ENCODE measurements at places on chromosomes 5 and 9. TPM values are rescaled to one million over a fixed set of nuclear protein-coding genes. Genes with fewer than 3 reads are reported as not detected.

DNA sequence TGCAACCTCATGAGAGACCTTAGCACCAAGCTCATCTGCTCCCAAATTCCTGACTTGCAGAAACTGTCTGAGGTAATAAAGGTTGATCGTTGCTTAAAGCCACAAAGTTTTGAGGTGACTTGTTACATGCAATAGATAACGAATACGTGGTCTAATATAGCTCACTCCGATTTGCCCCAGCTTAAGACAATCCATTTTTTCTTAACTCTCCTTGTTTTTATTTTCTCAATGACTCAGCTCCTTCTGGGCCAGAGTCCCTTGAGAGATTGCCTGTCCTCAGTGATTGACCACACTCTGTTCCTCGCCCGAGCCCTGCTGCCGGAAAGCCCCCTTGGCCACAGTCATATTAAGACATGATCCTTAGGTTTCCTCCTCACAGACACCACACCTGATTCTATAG is 63.7 kb upstream of the FANCC start:
- H3K27me3 ChIP-seq, result no peaks in the 10 kb centered on the region
- no peaks in the 10 kb centered on the region for H3K36me3 ChIP-seq
- no peaks in the 10 kb centered on the region for H3K4me1 ChIP-seq
- no peak overlapping the region for H3K27ac ChIP-seq

DNA sequence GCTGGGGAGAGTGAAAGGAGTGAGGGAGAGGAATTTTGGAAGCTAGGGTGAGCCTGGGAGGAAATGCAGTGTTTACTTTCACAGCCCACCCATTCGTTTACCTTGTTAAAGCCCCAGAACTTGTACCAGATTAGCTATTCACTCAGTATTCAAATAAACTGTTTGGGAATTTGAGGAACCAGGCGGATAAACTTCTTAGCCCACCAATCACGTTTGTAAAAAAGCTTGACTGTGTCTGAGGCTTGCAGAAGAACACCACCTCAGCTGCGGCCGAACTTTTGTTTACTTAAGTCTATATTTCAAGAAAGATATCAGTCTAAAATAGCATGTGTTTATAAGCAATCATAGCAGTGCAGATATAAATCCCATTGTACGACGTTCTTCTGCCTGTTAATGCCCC is 5.2 kb upstream of the TLE1 start:
- H3K27me3 ChIP-seq, result no peaks in the 10 kb centered on the region
- no peak overlapping the region for H3K4me3 ChIP-seq
- H3K36me3 ChIP-seq, result no peaks in the 10 kb centered on the region
- DNase-seq, result no peak

GRCh38 chr9:10242255-10242654 is 370.5 kb downstream of the PTPRD start:
- H3K27me3 ChIP-seq, result no peaks in the 10 kb centered on the region
- no peak overlapping the region for H3K4me3 ChIP-seq
- H3K36me3 ChIP-seq, result no peaks in the 10 kb centered on the region

- no peaks in the 10 kb centered on the region for H3K36me3 ChIP-seq
- no peak overlapping the region for H3K27ac ChIP-seq
- DNase-seq, result no peak
- no peak overlapping the region for H3K4me3 ChIP-seq
- H3K4me1 ChIP-seq, result no peaks in the 10 kb centered on the region
- no peaks in the 10 kb centered on the region for H3K27me3 ChIP-seq
These were observed 13.5 kb upstream of the DRD1 start for GRCh38 chr5:175457466-175457865.

DNA sequence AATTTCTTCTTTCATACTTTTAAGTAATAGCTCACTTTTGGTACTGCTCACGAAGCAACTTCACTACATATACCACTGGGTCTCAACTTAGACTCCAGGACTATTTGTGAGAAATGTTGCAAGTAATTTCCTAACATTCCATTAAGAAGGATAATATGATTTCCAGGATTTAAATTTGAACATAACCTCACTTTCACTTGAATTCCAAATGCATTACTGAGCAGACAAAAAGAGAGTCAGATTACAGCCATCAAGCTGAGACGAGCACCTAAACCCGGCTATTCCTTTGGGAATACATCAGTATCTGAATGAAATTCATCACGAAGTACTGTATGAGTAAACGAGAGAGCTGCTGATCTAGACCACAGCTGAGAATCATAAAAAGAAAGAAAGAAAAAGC is 47.3 kb downstream of the LIFR start:
- H3K4me1 ChIP-seq, result no peaks in the 10 kb centered on the region
- no peak overlapping the region for H3K4me3 ChIP-seq
- H3K27me3 ChIP-seq, result no peaks in the 10 kb centered on the region
- no peak for DNase-seq
- no peak overlapping the region for H3K27ac ChIP-seq

DNA sequence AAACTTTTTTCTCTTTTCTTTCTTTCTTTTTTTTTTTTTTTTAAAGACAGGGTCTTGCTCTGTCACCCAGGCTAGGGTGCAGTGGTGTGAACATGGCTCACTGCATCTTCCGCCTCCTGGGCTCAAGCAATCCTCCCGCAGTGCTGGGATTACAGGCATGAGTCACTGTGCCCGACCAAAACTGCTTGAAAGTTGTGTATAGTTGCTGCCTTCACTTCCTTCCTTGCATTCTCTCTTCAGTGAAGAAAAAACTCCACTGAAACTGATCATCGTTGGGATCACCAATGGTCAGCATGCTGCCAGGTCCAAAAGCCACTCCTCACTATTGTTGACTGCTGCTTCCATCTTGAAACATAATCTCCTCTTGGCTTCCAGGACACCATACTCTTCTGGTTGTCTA is 66.6 kb upstream of the CTNNA1 start:
- peaks cover 6% of the 10 kb centered on the region for H3K36me3 ChIP-seq
- H3K27ac ChIP-seq, result no peak overlapping the region
- DNase-seq, result no peak
- H3K27me3 ChIP-seq, result no peaks in the 10 kb centered on the region
- H3K4me3 ChIP-seq, result no peak overlapping the region
- H3K4me1 ChIP-seq, result no peaks in the 10 kb centered on the region

DNA sequence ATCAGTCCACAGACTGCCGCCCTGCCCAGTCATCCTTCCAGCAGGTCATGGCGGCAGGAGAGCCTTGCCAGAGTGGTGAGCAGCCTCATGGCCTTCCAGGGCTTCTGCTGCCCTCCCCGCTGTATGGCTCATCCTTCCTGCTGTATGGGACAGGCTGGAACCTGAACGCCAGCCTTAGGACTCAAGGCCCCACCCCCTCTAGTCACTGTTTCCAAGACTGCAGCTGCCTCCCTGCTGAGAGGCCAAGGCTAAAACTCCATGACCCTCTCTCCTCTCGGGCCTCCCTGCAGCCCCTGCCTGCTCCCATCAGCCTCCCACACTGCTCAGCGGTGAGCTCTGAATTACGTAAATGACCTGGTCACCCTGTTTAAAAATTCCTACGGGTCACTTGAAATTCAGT is 227.5 kb downstream of the AGTPBP1 start:
- no peaks in the 10 kb centered on the region for H3K4me1 ChIP-seq
- no peaks in the 10 kb centered on the region for H3K27me3 ChIP-seq
- H3K27ac ChIP-seq, result no peak overlapping the region

Gene VLDLR
- 19.1 TPM for total RNA-seq

DNA sequence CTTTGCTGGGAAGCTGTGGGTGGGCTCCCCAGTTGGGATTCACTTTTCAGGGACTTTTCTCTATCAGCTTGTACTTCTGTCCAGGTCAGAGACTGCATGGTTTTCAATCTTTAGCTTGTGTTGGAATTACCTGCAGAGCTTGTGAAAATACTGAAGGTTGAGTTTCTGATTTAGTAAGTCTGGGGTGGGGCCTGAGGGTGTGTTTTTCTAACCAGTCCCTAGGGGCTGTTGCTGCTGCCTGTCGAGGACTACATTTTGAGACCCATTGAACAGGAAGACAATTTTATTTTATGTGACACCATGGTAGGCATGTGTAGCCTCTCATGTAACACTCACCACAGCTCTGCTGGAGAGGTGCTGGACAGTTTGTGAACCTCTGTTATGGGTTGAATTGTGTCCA is 14.7 kb upstream of the MLANA start:
- H3K27ac ChIP-seq, result no peak overlapping the region
- H3K27me3 ChIP-seq, result no peaks in the 10 kb centered on the region
- no peak for DNase-seq
- 0 out of 2 replicates have a peak, but pooled peaks cover 4% of the 10 kb centered on the region for H3K4me1 ChIP-seq

- no peaks in the 10 kb centered on the region for H3K27me3 ChIP-seq
- DNase-seq, result no peak
These were observed 53.0 kb upstream of the CPEB4 start for GRCh38 chr5:173835131-173835530.

GRCh38 chr9:5820425-5820824 is 12.5 kb downstream of the ERMP1 start:
- H3K4me3 ChIP-seq, result no peak overlapping the region
- peaks cover 29% of the 10 kb centered on the region for H3K36me3 ChIP-seq
- no peaks in the 10 kb centered on the region for H3K4me1 ChIP-seq
- no peak overlapping the region for H3K27ac ChIP-seq
- no peak for DNase-seq

GRCh38 chr5:5363045-5363444 is 59.4 kb upstream of the ICE1 start:
- H3K36me3 ChIP-seq, result no peaks in the 10 kb centered on the region
- no peak for DNase-seq
- H3K27ac ChIP-seq, result no peak overlapping the region
- no peaks in the 10 kb centered on the region for H3K4me1 ChIP-seq

- H3K27ac ChIP-seq, result no peak overlapping the region
- H3K27me3 ChIP-seq, result peaks cover 45% of the 10 kb centered on the region
- DNase-seq, result peak; percentile 56
- no peaks in the 10 kb centered on the region for H3K36me3 ChIP-seq
- H3K4me1 ChIP-seq, result peaks cover 5% of the 10 kb centered on the region
These were observed 5.6 kb upstream of the PURA start for GRCh38 chr5:140108093-140109017.

GRCh38 chr5:153880106-153880505 is 158.6 kb downstream of the FAM114A2 start:
- H3K4me3 ChIP-seq, result no peak overlapping the region
- peaks cover 3% of the 10 kb centered on the region for H3K4me1 ChIP-seq
- no peak for DNase-seq
- H3K27ac ChIP-seq, result no peak overlapping the region
- H3K27me3 ChIP-seq, result no peaks in the 10 kb centered on the region

DNA sequence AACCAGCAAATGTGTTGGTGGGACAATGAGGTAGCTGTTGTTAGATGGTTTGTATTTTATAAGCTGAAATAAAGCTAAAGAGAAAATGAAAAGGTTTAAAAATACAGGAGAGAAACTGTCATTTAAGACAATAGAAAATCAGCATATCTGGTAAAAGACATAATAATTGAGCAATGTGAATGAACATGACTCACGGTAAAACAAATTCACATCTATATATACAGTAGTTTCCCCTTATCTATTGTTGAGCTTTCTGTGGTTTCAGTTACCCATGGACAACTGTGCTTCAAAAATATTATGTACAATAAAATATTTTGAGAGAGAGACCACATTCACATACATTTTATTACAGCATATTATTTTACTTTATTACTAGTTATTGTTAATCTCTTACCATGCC is 1649.8 kb downstream of the EFNA5 start:
- no peaks in the 10 kb centered on the region for H3K27me3 ChIP-seq
- no peak overlapping the region for H3K27ac ChIP-seq
- H3K4me1 ChIP-seq, result no peaks in the 10 kb centered on the region
- DNase-seq, result no peak

- no peaks in the 10 kb centered on the region for H3K27me3 ChIP-seq
- H3K4me3 ChIP-seq, result no peak overlapping the region
- no peaks in the 10 kb centered on the region for H3K36me3 ChIP-seq
- H3K4me1 ChIP-seq, result no peaks in the 10 kb centered on the region
- no peak for DNase-seq
- H3K27ac ChIP-seq, result no peak overlapping the region
These were observed 9.6 kb upstream of the CEP72 start for GRCh38 chr5:602466-603035.

Gene SPATA31C1
- total RNA-seq, result 0.15 TPM

- H3K27ac ChIP-seq, result no peak overlapping the region
- no peaks in the 10 kb centered on the region for H3K36me3 ChIP-seq
- no peaks in the 10 kb centered on the region for H3K27me3 ChIP-seq
- DNase-seq, result no peak
- H3K4me1 ChIP-seq, result no peaks in the 10 kb centered on the region
These were observed 124.1 kb upstream of the KCNN2 start for GRCh38 chr5:114237766-114238165.

DNA sequence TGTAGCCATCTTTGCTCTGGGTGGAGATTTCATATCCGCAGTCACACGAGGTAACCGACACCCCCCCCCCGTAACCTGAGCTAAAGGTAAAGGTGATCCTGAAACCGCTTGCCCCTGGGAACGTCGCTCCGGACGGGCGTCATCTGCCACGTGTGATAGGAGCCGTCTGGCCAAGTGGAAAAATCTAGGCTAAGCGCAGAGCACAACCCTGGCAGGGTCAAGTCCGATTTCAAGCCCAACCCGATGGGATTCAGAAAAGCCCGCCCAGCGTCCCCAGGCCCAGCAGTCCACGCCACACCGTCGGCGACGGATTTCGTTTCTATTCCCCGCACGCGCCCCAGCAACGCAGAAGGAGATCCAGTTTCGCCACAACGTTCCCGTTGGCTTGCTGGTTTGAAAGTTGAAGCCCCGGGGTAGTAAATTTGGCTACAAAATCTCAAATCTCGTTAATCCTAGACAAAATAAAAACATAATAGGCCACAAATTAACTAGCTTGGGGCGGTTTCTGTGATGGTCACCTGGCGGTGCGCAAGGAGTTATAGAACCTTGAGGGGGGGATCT is 32.4 kb upstream of the NFIB start:
- no peaks in the 10 kb centered on the region for H3K36me3 ChIP-seq
- H3K27ac ChIP-seq, result no peak overlapping the region
- peaks cover 30% of the 10 kb centered on the region for H3K27me3 ChIP-seq
- DNase-seq, result peak; percentile 75
- H3K4me1 ChIP-seq, result no peaks in the 10 kb centered on the region

Gene STPG3
- total RNA-seq, result not detected

DNA sequence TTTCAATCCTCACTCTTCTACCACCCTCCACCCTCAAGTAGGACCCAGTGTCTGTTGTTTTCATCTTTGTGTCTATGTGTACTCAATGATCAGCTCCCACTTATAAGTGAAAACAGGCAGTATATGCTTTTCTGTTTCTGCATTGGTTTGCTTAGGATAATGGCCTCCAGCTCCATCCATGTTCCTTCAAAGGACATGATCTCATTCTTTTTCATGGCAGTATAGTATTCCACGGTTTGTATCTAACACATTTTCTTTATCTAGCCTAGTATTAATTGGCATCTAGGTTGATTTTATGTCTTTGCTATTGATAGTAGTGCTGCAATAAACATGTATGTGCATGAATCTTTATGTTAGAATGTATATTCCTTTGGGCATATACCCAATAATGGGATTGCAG is 259.8 kb upstream of the KIF2A start:
- peaks cover 29% of the 10 kb centered on the region for H3K36me3 ChIP-seq
- no peaks in the 10 kb centered on the region for H3K27me3 ChIP-seq
- peaks cover 12% of the 10 kb centered on the region for H3K4me1 ChIP-seq
- H3K4me3 ChIP-seq, result no peak overlapping the region

Gene SERF1A
- 16.2 TPM for total RNA-seq
